NCI-H2107 (cell line): ENCODE measurements at places on chromosomes 5 and 9.

DNA sequence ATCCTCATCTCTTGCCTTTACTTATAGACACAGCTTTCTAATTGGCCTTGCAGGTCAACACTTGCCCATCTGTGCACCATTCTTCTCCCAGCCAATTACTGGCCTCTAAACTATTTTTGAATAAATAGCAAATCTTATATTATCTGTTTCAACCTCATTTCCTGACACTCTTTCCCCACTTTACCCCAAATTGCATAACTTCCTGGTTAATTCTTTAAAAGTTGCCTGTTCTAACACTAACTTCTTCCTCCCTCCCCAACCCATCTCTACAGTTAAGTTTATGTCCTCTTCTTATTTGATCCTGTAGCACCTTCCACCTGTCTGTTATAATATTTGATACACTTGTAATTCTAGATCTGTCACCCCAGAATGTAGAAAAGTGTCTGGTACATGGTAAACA lies 372.1 kb downstream of the PDE4D start:
- no peak for DNase-seq

DNA sequence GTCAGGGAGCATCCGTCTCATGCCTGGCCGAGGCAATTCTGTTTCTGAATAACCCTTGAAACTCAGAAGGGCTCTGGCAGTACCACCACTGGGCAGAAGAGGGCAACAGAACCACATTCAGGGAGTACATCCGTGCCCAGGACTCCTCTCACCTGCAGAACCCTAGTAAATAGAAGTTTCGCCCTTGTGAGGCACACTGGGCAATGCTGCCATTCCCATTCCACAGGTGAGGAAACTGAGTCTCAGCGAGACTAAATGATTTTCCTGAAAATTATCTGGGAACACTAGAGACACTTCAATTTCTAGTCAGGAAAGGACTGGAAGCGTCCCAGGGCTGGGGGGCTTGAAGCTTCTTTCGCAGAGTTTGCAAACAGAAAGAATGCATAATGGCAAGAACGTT lies 74.7 kb downstream of the FGF1 start:
- DNase-seq = peak; percentile 1

GRCh38 chr9:137564817-137565411 lies 13.2 kb downstream of the MRPL41 start:
- DNase-seq = no peak

DNA sequence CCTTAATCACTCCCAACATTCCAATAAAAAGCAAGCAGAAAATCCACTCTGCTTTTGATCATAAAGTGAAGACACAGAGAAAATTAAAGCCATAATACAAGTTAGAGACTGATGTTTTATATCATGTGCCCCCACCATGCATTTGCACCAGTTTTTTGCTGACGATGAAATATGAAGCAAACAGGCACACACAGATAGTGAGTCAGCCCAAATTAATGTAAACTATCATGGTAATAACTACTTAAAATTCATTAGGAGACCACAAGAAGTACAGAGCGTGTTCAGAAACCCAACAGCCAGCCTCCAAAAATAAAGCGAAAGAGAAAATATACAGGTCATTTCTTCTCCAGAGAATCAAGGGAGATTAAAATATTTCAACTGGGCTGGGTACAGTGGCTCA lies 46.4 kb upstream of the KDM4C start:
- no peak for DNase-seq

DNA sequence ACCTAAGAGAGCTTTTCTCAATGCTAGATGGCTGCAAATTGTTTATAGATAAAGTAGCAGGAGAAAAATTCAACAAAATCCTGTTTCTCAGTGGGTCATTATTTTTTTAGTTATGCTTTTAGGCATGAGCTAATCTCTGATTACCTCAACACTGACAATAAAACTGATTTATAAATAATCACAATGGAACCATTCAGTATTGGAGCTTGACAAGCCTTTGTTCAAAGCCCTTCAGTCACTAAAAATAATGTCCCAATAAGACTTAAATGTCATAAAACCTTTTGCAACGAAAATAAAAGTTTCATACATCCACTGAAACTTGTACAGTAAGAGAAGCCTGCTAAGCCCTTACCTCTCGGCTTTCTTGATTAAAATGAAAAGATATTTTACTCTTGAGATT lies 27.2 kb downstream of the PTPDC1 start:
- no peak for DNase-seq

GRCh38 chr5:128201065-128201926 lies 117.7 kb downstream of the SLC12A2 start:
- peak; percentile 38 for DNase-seq

GRCh38 chr9:126036881-126037291 lies 289.7 kb downstream of the PBX3 start:
- no peak for DNase-seq

DNA sequence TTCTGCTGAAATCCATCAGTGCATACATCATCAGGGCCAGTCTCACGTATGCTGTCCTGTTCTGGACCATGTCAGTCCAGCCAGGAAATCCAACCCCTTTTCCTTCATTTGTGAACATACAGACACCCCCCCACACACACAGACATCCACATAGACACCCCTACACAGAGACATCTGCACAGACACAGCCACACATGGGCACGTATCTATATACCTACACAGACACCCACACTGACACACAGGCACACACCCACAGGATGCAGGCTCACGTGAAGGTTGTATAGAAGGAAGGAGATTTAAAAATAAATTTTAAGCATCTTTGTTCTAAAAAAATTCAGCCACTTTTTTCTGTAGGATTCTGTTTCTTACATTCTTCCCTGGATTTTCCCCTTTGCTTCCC lies 325.6 kb downstream of the SLIT3 start:
- DNase-seq = no peak

DNA sequence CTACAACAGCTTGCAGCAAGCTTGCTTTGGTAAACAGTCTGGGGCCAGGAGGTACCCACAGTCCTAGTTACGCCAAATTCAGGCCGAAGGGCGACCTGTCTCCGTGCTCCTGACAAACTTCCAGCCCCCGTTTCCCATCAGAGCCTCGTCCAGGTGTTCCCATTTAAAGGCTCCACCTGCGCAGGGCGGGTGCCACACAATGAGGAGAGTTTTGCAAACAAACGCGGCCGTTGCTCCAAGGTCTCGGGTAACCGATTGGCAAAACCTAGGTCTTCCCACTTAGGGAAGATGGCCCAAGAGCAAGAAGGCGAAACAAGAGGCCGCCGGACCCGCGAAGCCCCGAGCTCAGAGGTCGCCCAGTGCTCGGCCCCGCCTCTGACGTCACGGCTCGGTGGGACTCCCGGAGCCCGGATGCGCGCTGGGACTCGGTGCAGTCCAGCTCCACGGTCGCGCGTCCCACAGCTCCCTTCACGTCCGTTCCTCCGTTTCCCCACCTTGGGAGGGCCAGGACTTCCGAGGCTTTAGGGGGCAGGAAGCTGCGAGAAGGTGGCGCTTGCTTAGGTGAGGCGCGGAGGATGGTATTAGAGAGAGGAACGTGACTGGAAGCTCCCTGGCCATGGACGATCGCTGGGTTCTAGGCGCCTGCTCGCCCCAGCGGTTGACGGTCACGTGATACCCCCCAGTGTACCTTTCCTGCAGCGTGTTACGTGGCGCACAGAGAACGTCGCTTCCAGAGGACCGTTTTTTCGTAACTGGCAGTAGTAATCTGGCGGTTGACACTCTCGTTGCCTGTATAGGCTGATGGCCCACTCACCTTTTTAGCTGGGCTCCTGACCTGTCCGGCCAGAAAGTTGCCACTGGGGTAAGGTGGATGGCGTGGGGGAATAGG lies 41.8 kb upstream of the KDM4C start:
- DNase-seq = no peak
